ENCODE measurements at places on chromosomes 6 and 20.

DNA sequence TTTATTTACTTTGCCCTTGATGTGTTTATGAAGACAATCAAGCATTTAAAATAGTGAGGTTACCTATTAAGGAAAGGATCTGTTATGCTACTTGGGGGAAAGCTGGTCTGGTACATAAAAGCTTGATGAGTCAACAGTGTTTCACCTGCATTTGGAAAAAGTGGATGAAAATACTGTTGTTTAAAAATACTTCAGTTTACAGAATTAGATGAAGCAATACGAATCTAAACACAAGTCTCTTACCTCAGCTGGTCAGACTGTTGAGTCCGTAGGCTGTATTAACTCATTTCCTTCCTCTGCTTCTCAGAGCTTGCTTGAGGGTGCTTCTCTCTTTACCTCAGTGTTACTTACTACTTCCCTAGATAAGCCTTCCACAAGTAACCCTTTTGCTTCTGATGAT lies 36.1 kb downstream of the NKX2-4 start:
- no peak for DNase-seq

DNA sequence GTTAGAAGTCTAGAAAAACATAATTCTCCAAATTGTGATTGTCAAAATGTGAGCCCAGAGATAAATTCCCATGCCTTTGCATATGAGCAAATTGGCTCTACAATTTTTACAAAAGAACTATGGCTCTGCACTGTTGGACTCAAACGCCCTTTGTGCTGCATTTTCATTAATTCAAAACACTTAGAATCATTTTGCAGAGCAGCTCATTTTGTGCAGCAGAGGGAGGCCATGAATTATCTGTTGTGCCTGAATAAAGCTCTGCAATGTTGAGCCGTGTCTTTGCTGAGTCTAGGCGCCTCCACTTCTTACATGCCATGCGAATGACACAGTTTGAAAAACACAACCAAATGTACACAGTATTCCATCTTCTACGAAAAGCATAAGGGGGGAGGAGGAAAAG lies 230.2 kb downstream of the PRKN start:
- no peak for DNase-seq

- no peak for DNase-seq
Observed at GRCh38 chr6:36095497-36096391, 34.6 kb upstream of the MAPK13 start.

GRCh38 chr6:111925296-111925695 lies 52.0 kb upstream of the FYN start:
- DNase-seq: no peak

DNA sequence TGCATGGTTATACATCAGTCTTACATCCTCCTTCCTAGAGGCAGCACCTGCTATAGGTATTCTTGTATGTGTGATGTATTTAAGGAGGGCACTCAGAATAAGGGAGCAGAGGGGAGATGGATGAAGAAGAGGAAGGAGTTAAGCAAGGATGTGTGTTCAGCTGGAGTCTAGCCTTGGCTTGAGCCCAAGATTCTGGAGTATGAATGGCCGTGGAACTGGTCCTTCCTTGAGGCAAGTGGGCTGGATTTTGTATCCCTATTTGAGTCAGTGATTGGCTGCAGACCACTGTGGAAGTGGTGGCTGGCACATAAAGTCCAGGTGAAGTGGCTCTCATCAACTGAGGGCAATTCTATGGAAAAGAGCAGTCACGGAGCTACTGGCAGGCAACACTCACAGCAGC lies 112.0 kb upstream of the RNF24 start:
- no peak for DNase-seq

DNA sequence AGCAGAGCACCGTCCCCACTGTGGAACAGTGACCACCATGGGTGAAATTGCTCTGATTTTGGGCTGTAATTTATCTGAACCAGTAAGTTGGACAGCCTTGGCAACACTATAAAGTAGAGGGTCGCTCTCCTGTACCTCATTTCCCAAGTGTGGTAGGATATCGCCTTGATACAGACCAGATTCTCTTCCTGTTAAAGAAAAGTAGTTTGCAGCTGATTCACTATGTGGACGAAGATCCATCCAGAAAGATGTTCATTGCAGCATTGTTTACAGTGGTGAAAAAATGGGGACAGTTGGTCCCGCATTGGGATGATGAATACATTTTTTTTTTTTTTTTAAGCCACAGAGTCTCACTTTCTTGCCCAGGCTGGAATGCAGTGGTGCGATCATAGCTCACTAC lies 74.3 kb downstream of the SLX4IP start:
- no peak for DNase-seq

GRCh38 chr20:1964061-1964460 lies 29.8 kb downstream of the PDYN start:
- DNase-seq: no peak

DNA sequence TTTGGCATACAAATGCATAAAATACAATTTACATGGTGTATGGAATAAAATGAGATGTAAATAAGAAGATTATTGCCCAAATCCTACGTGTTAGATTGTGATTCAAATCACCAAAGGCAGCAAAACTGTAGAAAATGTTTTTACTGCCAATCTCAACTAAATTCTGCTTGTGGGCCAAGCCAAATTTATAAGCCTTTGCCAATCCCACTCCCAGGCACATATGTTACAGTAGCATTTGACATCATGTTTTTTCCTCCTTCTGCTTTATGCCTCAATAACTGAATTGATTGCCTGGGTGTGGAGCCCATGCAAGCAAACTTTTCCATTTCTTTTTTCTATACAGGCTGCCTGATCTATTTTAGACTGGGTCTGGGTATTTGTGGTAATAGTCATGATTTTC lies 36.3 kb upstream of the LRRC1 start:
- DNase-seq: no peak

DNA sequence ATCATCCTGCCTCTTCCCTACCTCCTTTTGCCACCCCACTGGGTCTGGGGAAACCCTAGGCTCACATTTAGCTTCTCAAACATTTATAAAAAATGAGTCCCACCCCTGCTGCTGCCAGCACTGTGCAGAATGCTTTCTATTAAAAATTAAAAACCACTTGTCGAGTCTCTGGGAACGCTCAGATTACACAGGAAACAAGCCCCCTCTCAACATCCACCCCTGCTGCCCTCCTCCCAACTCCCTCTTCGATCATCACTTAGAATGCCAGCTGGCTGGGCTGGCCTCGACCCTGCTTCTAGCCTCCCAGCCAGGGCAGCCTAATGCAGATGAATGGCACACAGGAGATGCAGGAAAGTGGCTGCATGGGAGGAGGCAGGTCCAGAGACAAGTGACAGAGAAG lies 75.8 kb downstream of the CDH22 start:
- DNase-seq: no peak

DNA sequence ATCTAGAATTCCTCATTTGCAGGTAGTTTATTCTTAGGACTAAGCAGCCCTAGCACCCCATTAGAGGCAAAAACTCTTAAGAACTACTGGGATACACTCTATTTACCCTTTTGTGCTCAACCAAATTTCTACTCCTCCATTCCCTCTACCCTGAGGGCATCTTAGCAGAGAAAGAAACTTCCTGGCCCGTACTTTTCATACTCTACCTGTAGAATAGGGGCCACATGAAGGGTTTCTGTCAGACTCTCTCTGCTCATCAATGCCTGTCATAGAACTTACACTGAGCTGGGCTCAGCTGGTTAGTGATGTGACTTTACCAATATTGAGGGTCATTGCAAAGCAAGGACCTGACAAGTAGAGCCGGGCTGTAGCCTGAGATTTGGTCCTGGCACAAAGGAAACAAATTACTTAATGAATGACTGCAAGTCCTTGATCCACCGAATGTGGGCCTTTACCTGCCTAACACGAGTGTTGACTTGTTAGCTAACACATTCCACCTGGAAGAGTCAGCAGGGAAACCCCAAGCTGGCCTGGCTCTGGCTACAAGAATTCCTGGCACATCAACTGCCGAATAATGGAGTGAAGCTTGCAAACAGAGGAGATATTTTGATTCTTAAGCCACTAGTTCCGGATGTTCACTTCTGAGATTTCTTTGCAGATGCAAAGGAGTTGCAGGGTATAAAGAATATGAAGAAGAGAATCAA lies 280.5 kb upstream of the JAG1 start:
- DNase-seq: no peak

DNA sequence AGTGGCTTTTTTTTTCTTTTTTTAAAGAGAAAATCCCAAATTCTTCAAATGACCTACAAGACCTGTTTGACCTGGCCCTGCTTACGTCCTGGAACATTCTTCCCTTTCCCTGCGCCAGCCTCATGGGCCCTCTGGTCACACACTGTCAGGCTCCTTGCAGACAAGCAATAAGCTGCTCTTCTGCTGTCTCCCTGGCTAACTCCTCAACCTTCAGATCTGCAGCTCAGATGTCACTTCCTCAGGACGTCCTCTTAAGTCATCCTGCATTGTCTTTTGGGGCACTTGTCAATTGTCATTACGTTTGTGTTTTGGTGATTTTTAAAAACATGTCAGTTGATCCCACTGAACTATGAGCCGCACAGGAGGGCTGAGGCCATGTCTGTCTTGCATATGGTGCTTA lies 28.9 kb upstream of the SLC35D3 start:
- DNase-seq: no peak

GRCh38 chr6:18277237-18278006 lies 13.1 kb upstream of the DEK start:
- no peak for DNase-seq

DNA sequence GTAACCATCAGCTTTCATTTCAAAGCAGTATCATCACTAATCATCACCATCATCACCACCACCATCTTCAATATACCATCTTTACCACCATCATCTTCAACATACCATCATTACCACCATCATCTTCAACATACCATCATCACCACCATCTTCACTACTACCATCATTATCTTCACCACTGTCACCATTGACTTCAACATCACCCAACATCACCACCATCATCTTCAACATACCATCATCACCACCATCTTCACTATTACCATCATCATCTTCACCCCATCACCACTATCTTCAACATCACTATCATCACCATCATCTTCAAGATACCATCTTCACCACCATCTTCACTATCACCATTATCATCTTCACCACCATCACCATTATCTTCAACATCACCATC lies 40.5 kb upstream of the FRMD1 start:
- DNase-seq: no peak

GRCh38 chr20:33325350-33325749 lies 42.3 kb downstream of the BPIFB1 start:
- no peak for DNase-seq

- DNase-seq: no peak
Observed at GRCh38 chr6:28530777-28531176, 5.1 kb downstream of the GPX5 start.

DNA sequence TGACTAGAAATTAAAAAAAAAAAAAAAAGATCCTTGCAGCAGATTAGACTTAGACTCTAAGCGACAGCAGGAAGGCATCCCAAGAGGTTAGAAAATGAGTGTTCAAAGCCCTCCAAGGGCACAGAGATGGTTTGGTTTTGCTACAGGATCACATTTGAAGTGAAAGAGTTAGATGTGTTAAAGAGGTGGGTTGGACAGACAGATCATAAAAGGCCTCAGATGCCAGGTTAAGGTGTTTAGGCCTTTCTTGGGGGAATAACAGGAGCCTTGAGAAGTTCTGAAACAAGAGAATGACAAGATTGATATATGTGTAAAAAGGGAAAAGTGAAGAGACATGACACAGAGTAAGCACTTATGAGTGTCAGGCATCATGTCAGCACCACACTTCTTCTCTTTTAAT lies 107.5 kb downstream of the FYN start:
- no peak for DNase-seq

- DNase-seq: peak; percentile 26
Observed at GRCh38 chr6:32664827-32665362, 1.6 kb downstream of the HLA-DQB1 start.

GRCh38 chr6:124148236-124148957 lies 344.7 kb downstream of the NKAIN2 start:
- no peak for DNase-seq

DNA sequence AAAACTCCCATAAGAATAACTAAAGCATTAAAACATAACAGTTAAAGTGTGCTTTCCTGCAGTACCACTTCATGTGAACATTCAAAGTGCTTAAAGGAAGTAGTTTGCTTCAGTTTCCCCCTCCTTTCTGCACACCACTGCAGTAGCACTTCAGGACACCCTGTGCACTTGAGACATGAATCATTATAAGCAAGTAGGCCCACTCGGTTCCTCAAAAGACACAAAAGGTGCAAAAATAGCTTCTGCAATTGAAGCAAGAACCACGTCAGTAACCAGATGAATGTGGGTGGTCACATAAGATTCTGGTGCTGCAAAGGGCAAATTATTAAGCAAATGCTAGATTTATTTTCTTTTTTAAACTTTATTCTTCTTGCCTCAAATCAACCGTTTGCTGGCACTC lies 160.6 kb downstream of the HIVEP2 start:
- no peak for DNase-seq

- no peak for DNase-seq
Observed at GRCh38 chr6:4055420-4056041, 23.4 kb downstream of the FAM217A start.

DNA sequence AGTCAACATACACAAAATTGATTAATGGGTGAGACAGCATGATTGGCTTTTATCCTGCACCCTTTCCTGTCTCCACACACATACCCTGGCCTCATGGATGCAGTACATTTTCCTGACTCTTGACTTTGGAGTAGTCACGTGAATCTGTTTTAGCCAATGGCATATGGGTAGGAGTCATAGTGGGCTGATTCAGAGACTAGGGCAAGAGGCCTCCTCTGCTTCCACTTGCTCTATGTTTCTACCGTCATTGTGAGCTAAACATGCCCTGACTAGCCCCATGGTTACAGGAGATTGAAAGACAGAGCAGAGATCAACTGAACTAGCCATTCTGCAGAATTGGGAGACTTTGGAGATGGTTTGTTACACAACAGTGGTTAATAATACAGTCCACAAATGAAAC lies 850.0 kb downstream of the DHX35 start:
- no peak for DNase-seq

DNA sequence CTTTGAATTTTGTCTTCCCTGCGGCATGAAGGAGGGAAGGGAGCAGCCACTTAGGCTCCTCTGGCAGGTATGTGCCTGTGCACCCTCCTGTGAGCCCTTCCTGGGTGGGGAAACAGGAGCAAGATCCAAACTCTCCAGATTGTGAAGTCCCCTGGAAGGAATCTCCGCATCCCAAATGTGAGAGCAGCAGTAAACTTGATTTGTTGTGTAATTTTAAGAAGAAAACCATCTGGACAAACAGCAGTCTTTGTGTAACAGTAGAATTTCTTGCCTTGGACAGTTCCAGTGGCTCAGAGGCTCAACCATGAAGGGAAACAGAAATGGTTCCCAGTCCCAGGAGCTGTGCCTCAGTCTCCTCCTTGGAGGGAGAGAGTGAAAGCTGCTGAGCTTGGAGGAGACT lies 39.7 kb downstream of the CDH26 start:
- no peak for DNase-seq

- no peak for DNase-seq
Observed at GRCh38 chr6:152112491-152113261, 305.2 kb downstream of the ESR1 start.

- DNase-seq: no peak
Observed at GRCh38 chr6:13818341-13818740, 4.0 kb upstream of the MCUR1 start.
